WERI-Rb-1 (cell line): ENCODE measurements at places on chromosomes 3 and 15.
A peak's percentile ranks its signal among the peaks of the same experiment; 100 is the strongest.

- DNase-seq, result no peak
Observed at GRCh38 chr3:83033133-83033532, 1271.7 kb upstream of the GBE1 start.

DNA sequence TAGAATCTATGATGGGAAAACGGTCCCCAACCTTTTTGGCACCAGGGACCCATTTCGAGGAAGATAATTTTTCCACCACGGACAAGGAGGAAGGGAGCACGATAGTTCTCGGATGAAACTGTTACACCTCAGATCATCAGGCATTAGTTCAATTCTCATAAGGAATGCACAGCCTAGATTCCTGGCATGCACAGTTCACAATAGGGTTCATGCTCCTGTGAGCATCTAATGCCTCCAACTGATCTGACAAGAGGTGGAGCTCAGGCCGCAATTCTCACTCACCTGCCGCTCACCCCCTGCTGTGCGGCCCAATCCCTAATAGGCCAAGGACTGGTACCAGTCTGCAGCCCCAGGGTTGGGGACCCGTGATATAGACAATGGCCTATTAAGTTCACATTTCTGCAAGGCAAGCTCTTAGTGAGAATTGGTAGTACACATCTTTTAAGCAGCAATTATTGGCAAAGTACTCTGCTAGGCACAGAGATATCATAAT lies 26.5 kb downstream of the CD200R1 start:
- DNase-seq, result no peak

GRCh38 chr15:70416829-70417228 lies 319.1 kb upstream of the TLE3 start:
- no peak for DNase-seq

- no peak for DNase-seq
Observed at GRCh38 chr15:50059203-50059772, 59.7 kb downstream of the ATP8B4 start.

DNA sequence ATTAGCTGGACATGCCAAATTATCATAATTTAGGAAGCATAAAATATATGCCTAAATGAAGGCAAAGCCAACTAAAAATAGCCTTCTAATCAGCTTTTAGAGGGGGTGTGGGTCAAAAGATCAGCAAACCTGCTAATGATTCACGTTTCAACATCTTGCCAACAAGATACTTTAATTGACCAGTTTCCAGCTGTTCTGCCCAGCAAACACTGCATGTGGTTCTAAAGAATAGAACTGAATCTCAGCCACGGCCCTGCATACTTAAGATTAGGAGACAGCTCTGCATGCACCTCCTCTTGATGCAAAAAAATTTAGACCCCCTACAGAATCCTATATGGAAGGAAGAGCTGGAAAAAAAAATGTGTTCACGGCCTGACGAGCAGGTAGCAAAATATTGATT lies 500.5 kb downstream of the TBL1XR1 start:
- DNase-seq, result no peak

DNA sequence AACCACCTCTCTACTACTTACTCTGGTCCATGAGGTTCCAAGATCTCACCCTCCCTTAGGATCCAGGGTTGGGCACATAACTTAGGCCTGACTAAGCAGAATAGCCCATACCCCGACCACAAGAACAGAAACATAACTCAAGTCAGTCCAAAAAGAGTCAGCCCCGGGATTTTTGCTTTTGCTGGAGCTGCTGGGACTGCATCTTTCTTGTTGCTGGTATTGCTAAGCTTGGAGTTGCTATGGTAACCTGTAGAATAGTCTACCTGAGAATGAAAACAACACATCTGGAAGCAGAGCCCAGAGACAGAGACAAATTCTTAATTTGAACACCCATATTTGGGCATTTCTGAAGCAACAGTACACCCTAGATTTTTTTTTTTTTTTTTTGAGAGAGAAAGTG lies 6.5 kb downstream of the RUBCN start:
- no peak for DNase-seq

GRCh38 chr3:48188266-48189201 lies at the start of gene CDC25A:
Gene CDC25A (minus strand): TSS chr3:48188417. CDS start chr3:48187947, 470 bp downstream.
- peak; percentile 99 for DNase-seq

DNA sequence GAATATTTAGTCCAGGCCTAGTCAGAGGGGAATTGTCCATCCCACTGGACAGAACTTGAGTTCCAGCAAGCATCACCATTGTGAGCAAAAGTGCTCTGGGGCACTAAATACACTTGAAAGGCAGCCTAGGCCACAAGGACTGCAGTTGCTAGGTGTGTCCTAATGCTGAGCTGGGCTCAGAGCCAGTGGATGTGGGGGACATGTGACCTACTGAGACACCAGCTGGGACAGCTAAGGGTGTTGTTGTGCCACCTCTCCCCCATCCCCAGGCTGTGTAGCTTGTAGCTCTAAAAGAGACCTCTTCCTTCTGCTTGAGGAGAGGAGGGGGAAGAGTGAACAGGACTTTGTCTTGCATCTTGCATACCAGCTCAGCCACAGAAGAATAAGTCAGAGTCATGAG lies 120.9 kb downstream of the DTWD1 start:
- no peak for DNase-seq

DNA sequence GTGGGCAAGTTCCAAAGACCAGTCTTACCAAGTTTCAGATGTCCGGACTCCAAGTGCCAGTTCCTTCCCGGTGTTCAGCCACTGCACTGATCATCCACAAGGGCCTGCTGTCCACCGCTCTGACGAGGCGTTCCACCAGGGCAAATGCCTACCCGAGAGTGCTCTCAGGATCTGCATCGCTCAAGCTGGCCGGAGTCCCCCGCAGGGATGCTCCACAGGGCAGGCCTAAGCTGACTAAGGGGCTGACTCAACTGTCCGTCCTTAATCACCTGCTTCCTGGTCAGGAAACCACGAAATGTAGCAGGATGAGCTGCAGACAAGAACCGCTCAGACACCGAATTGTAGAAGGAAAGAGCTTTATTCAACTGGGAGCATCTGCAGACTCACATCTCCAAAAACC lies 341.6 kb downstream of the KCNH8 start:
- DNase-seq, result peak; percentile 64

- peak; percentile 88 for DNase-seq
Observed at GRCh38 chr3:127209840-127210653, 17.1 kb downstream of the PRR23E start.

DNA sequence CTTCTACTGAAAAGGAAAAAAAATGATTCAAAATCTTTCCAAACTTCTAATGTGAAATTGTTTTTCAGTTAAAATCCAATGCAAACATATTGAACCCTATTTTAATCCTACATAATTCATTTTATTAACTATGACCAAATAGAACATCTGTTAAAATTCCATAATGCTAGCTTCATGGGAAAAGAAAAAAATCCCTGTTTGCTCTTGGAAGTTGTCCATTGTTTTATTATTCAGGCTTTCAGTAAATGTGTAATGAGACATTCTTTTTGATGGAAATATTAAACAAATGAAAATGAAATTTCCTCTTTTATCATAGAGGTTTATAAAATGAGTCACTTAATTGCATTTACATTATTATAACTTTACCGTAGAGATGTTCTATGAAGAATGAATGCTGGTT lies 49.5 kb downstream of the SLC25A26 start:
- no peak for DNase-seq

DNA sequence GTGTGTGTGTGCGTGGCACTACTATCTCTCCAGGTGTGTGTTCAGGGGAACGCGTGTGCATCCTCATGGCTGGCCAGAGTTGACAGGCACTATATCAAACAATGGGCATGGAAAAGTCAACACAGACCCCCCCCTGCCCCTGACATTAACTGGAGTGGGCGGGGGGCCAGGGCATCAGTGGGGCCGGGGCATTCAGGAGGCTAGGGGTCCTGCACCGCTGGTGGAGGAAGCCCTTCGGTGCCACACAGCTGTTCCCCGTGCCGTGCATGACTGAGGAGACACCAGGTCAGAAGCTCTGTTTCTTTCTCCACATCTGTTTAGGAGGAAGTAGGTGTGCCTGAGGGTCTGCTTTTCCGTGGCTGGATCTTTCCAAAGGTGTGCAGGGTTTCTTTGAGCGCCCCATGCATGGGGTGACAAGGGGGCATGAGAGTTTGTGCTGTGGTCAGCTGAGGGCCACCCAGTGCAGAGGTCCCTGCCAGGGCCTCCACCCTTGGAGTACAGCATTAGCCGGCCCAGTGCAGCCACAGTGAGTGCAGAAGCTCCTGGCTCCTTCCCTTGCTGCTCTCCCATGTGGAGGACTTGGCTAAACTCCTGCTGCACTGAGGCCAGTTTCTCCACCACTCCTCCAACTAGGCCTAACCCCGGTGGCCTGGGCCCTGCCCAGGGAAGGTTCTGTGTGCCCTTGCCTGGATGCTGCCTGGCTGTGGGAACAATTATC lies 7.5 kb downstream of the C3orf22 start:
- peak; percentile 3 for DNase-seq

DNA sequence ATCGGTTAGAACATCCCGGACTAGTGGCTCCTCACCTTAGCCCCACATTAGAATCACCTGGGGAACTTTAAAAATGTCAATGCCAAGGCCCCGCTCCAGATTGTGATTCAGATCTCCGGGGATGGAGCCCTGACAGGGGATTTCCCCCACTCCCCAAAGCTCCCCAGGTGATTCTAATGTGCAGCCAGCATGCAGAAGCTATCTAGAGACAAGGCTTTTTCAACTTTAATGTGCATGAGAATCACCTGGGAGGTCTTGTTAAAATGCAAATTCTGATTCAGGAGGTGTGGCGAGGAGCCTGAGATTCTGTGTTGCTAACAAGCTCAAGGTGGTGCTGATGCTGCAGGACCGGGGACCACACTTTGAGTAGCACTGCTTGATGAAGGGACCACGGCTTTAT lies 156.7 kb downstream of the RAB11A start:
- no peak for DNase-seq

- DNase-seq, result peak; percentile 88
Observed at GRCh38 chr3:111859061-111859973, at the start of gene PHLDB2. Gene PHLDB2 (plus strand): TSS chr3:111859265. CDS start chr3:111884078, 24,813 bp downstream.

- DNase-seq, result no peak
Observed at GRCh38 chr3:9124730-9125129, 124.7 kb downstream of the SRGAP3 start.

- DNase-seq, result no peak
Observed at GRCh38 chr15:79812541-79812940, 84.3 kb downstream of the MTHFS start.

DNA sequence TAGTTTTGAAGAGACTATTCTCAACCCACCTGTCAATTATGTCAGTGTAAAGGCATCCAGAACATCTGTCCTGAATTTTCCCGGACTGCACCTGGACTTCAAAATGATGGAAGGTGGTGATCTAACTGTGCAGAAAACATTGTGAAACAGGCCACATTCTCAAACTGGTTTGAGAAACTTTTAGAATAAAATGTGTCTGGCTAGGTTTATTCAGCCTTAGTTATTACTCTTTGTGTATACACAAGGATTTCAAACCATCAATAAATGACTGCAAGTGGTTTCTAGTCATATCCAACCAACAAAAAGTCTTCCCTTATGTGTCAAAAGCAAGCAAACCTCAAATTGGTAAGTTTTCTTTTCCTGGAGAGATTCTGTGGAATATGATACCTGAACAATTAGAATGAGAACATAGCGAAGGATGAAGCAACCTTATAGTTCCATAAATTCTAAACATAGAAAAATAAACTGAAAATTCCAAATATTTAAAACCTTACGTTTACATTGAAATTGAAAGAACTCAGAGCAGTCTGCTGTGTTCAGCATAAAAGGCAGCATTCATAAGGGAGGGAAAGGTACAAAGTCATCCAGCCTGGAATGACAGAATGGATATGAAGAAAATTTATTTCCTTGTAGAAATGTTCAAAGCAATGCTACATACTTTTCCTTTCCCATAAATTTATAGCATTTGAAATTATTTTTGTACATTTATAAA lies 306.6 kb upstream of the TGFBR2 start:
- no peak for DNase-seq

DNA sequence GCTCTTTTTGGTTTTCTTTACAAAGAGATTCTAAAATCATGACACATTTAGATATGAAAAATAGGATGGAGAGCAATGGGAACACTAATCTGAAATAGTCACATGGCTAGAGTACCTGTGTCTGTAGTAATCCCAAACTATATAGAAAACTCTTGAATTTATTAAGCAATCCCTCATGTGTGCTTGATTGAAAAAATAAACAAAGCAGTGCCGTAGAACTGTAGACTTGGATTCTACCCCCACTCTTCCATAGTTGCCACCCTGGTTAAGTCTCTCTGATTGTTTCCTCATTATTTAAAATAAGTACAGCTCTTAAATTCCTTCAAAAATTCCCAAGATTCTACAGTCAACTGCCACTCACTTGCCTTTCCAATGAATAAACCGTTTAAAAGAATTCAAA lies 58.9 kb upstream of the ACTC1 start:
- DNase-seq, result no peak

DNA sequence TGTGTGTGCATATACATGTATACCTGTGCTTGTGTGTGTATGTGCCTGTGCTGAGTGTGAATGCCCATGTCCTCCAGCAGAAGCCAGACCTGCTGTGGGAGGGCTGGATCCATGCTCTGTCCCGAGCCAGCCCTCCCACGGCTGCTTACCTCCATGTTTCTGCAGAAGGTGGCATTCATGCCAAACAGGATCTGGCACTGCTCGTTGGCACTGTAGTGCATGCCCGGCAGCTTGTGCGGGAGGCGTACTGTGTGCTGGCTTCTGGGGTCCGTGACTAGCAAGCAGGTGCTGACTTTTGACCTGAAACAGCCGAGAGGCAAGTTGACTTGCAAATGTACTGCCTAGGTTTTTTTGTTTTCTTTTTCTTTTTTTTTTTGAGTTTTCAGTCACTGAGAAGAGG lies 189.3 kb downstream of the ADAMTS17 start:
- no peak for DNase-seq

- DNase-seq, result no peak
Observed at GRCh38 chr3:22113453-22113852, 362.4 kb upstream of the ZNF385D start.

- no peak for DNase-seq
Observed at GRCh38 chr3:13617981-13618380, 69.1 kb downstream of the FBLN2 start.

GRCh38 chr15:51286816-51287215 lies 51.6 kb downstream of the CYP19A1 start:
- DNase-seq, result peak; percentile 45

- no peak for DNase-seq
Observed at GRCh38 chr3:42732196-42732828, 29.7 kb upstream of the HHATL start.

GRCh38 chr3:32759342-32759741 lies 58.5 kb upstream of the TRIM71 start:
- DNase-seq, result no peak

DNA sequence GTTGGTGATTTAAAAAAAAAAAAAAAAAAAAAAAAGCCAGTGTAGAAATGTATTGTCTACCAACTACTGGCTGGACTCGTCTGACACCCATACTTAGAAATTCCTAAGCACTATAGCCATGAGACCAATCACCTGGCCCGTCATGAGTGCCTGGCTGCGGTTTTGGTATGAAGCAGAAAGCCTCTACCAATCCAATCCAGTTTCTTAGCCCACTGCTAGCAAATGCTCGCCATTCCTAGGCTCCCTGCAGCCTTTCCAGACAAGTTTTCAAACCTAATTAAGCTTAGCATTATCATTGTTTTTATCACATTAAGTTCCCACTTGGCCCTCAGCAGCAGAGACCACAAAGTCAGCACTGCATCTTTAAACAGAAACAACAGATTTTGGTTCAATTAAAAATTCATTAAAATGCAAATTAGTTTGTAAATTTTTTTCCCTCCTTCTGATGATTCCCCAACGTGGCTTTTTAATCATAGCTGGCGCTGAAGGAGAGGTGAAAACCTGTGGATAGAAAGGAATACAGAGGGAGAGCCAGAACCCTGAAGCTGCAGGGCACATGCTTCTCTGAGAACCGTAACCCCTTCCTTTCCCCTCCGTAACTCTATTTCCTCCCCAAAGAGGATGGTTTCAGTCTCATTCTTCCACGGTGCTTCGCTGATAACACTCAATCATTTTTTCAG lies 32.2 kb upstream of the ST8SIA2 start:
- DNase-seq, result no peak

GRCh38 chr3:132210476-132211346 lies 106.5 kb upstream of the ACP3 start:
- peak; percentile 69 for DNase-seq
